ENCODE measurements at places on chromosomes 7 and 10. TPM values are rescaled to one million over a fixed set of nuclear protein-coding genes. Genes with fewer than 3 reads are reported as not detected.

GRCh38 chr7:113548561-113548960 is 370.2 kb downstream of the PPP1R3A start:
- no peaks in the 10 kb centered on the region for H3K4me1 ChIP-seq
- H3K27ac ChIP-seq: no peak overlapping the region
- no peak for DNase-seq
- H3K27me3 ChIP-seq: no peaks in the 10 kb centered on the region

DNA sequence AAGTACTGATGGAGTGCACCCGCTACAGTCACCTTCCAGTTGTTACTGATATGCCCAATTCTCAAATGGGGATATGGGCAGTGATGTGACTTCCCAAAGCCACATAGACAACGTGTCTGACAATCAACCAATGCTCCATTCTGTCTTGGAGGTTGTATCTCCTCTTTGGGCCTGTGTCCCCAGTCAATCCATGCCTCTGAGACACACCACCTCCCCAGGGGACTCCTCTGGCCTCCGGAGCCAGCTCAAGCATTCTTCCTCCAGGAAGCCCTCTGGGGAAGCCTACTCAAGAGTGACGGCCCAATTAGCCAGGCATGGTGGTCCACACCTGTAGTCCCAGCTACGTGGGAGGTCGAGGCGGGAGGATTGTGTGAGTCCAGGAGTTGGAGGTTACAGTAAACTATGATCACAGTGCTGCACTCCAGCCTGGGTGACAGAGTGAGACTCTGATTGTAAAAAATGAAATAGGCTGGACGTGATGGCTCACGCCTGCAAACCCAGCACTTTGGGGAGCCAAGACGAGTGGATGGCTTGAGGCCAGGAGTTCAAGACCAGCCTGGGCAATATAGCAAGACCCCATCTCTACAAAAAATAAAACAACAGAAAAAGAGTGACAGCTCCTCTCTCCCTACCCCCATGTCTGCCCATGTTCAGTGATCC is 99.5 kb upstream of the TNRC18 start:
- H3K4me3 ChIP-seq: no peak overlapping the region
- no peaks in the 10 kb centered on the region for H3K4me1 ChIP-seq
- peak; percentile 79 for DNase-seq

DNA sequence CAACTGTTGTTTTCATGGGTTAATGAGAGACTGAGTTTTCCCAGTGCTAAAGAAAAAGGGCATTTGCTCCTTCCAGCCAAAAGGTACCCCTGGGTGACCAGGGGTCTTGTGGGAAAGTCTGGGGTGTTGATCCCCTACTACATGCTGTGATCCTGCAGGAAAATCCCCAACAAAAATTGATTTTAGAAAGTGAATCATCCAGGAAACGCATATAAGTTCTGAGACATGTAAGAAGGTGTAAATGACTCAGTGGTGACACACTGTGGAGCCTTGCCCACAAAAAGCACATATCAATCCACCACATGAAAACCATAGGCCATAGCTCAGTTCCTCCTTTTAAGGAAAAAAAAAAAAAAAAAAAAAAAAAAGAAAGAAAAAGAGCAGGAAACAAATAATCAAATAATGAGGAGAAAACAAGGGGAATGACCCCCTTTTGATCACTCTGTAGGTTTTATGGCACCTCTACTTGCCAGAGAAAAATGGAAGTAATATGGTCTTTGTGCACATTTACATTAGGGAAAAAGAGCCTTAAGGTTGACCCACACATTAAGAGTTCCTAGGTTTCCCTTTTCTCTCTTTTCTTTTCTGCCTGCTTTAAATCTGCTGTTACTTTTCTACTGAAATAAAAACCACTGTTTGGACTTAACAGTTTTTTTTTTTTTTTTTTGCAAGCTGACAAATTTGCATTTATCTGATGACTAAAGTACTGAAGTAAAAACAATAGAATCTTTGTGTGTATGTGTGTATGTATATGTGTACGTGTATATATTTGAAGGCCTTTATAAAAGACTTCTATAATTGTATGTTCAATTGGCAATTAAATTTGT is 386.0 kb downstream of the KIF20B start:
- no peak overlapping the region for H3K4me3 ChIP-seq
- no peak overlapping the region for H3K27ac ChIP-seq
- H3K4me1 ChIP-seq: no peaks in the 10 kb centered on the region

GRCh38 chr10:43444897-43445466 is 8.1 kb downstream of the ZNF487 start:
- no peak for DNase-seq
- H3K27me3 ChIP-seq: no peaks in the 10 kb centered on the region
- H3K27ac ChIP-seq: no peak overlapping the region

DNA sequence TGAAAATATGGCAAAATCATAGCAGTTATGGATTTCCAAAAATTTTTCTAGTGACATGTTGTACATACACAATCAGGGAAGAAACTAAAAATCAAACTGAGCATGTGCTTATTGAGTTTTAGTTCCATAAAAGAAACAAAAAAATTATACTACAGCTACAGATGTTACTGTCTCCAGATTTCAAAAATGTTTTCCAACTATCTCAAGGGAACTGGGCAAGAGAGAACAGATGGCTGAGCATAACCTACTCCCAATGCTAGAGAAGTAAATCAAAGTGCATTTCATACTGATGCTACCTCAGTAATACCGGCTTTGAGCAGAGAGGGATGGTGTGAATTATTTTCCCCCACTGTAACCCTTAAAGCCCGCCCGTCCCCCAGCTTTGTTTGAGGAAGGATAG is 40.7 kb upstream of the KMT2C start:
- no peaks in the 10 kb centered on the region for H3K36me3 ChIP-seq
- H3K27me3 ChIP-seq: no peaks in the 10 kb centered on the region
- no peak overlapping the region for H3K4me3 ChIP-seq
- H3K4me1 ChIP-seq: no peaks in the 10 kb centered on the region

- peak; percentile 32 for DNase-seq
- no peaks in the 10 kb centered on the region for H3K27me3 ChIP-seq
- H3K36me3 ChIP-seq: no peaks in the 10 kb centered on the region
- peak overlapping the region; percentile 93 for H3K4me3 ChIP-seq
Observed at GRCh38 chr7:73520673-73521635, 1.1 kb downstream of the BAZ1B start.

GRCh38 chr7:82105463-82105862 is 335.6 kb upstream of the HGF start:
- H3K4me1 ChIP-seq: no peaks in the 10 kb centered on the region
- no peak overlapping the region for H3K27ac ChIP-seq

- H3K27ac ChIP-seq: no peak overlapping the region
- no peaks in the 10 kb centered on the region for H3K4me1 ChIP-seq
- H3K4me3 ChIP-seq: no peak overlapping the region
- no peaks in the 10 kb centered on the region for H3K27me3 ChIP-seq
Observed at GRCh38 chr7:157859915-157860314, 523.1 kb downstream of the DNAJB6 start.

DNA sequence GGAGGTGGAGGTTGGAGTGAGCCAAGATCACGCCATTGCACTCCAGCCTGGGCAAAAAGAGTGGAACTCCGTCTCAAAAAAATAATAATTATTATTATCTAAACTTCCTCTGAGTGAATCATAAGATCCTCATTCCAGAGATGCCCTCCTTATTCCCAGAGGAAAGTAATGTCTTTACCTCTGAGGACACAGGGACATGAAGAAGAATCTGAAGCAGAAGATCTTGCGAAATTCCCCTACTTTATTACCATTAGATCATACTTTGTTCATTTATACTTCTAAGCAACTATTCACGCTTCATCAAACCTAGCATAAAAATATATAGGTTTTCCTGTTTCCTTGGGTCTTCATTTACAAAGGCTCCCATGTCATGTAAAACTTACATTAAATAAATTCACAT is 143.1 kb downstream of the ETV1 start:
- no peaks in the 10 kb centered on the region for H3K27me3 ChIP-seq
- no peak overlapping the region for H3K27ac ChIP-seq
- H3K36me3 ChIP-seq: no peaks in the 10 kb centered on the region

DNA sequence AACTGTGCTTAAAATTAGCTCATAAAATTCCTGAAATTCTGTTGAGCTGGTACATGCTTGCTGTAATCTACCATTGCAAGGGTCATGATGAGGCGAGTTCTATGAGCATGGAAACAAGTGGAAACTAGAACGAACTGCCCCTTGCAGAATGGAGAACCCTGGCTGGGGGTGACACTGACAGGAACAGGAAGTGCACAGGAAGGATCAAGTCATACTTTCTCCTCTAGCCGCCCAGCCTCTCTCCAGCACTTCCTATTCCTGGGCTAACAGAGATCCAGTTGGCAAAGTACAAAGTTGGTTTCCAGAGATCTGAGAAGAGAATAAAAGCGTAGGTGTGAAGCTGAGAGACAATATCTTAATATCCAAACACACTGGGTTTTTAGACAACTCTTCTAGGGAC is 414.2 kb upstream of the PODXL start:
- H3K36me3 ChIP-seq: no peaks in the 10 kb centered on the region
- H3K27me3 ChIP-seq: no peaks in the 10 kb centered on the region
- DNase-seq: no peak
- H3K4me1 ChIP-seq: no peaks in the 10 kb centered on the region

- H3K36me3 ChIP-seq: no peaks in the 10 kb centered on the region
- H3K27me3 ChIP-seq: no peaks in the 10 kb centered on the region
- H3K27ac ChIP-seq: no peak overlapping the region
- H3K4me3 ChIP-seq: no peak overlapping the region
- no peaks in the 10 kb centered on the region for H3K4me1 ChIP-seq
Observed at GRCh38 chr7:84073186-84073875, 121.3 kb downstream of the SEMA3A start.

- no peak overlapping the region for H3K27ac ChIP-seq
- no peak overlapping the region for H3K4me3 ChIP-seq
- no peak for DNase-seq
- H3K27me3 ChIP-seq: no peaks in the 10 kb centered on the region
- H3K4me1 ChIP-seq: no peaks in the 10 kb centered on the region
- no peaks in the 10 kb centered on the region for H3K36me3 ChIP-seq
Observed at GRCh38 chr7:17746020-17746530, 194.2 kb downstream of the SNX13 start.

- no peaks in the 10 kb centered on the region for H3K4me1 ChIP-seq
- peak overlapping the region; percentile 75 for H3K27ac ChIP-seq
- no peaks in the 10 kb centered on the region for H3K36me3 ChIP-seq
- DNase-seq: no peak
- H3K4me3 ChIP-seq: no peak overlapping the region
Observed at GRCh38 chr10:11164551-11164802, 146.8 kb downstream of the CELF2 start.

- peak; percentile 59 for DNase-seq
- no peaks in the 10 kb centered on the region for H3K36me3 ChIP-seq
Observed at GRCh38 chr7:128011131-128011661, 20.0 kb downstream of the LRRC4 start.

DNA sequence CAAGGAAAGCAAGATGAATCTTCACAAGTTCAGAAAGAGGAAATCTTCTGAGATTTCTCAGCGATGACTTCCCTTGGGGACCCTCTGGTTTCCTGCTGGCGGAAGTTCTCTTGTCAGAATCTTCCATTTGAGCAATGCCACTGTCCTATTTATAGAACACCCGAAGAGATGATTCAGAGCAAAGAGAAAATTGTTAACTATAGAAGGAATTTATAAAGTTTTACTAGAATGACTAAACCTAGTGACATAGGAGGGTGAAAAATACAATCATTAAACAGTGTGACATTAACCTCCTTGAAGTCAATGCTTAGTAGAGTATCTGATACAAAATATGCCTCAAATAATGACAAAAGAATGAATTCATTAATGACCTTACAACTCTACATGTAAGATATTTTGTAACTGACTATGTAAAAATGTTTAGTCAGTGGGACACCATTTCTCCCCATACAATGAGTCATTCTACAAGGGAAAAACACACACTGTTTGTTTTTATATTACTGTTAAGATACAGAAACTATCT is 206.5 kb upstream of the CNTNAP2 start:
- H3K27me3 ChIP-seq: no peaks in the 10 kb centered on the region
- no peaks in the 10 kb centered on the region for H3K36me3 ChIP-seq
- no peaks in the 10 kb centered on the region for H3K4me1 ChIP-seq
- DNase-seq: no peak
- H3K4me3 ChIP-seq: no peak overlapping the region

DNA sequence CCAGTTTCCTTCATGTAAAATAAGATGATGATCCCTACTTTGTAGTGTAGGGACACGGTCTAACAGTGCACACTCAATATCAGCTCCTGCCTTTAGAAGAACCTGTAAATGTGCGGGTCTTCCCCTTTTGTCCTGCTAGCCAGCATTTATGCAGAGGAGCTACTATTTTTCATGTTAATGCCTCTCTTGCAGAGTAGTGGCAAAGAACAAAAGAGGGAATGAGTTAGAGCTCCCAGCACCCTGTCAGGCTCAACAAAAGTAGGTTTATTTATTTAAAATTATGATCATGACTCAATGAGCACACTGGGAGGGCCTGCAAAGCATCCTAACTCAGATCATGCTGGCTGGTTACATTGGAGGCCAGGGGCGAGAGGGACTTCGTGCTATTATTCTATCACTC is 414.5 kb upstream of the COBL start:
- H3K36me3 ChIP-seq: no peaks in the 10 kb centered on the region
- no peak for DNase-seq
- no peak overlapping the region for H3K27ac ChIP-seq
- no peaks in the 10 kb centered on the region for H3K4me1 ChIP-seq
- H3K4me3 ChIP-seq: no peak overlapping the region

DNA sequence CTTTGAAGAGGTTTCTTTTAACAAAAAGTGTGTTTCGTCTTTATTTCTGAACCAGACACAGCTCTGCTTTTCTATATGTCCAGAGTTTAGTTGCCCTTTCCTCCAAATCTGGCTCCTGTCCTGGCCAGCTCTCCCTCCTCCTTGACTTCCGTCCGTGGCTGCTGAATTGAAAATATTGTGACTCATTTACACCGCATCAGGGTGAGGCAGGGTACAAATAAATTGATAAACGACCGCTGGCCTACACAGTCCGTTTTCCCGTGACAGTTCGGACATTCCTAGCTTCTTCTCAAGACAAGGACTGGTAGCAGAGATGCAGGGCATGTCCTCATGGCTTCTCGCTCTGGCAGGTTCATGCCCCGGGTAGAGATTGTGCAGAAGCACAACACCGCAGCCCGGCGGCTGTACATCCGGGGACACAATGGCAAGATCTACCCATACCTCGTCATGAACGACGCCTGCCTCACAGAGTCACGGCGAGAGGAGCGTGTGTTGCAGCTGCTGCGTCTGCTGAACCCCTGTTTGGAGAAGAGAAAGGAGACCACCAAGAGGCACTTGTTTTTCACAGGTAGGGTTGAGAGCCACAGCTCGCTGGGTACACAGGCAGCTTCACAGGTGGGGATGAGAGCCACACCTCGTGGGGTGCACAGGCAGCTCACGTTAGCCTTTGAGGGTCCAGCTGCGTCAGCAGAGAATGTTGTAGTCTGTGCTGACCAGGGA is 126.6 kb downstream of the TRRAP start:
- no peaks in the 10 kb centered on the region for H3K27me3 ChIP-seq
- peaks cover 58% of the 10 kb centered on the region for H3K36me3 ChIP-seq
- H3K4me3 ChIP-seq: no peak overlapping the region
- no peaks in the 10 kb centered on the region for H3K4me1 ChIP-seq
- no peak for DNase-seq
- H3K27ac ChIP-seq: peak overlapping the region; percentile 58

- peaks cover 16% of the 10 kb centered on the region for H3K4me1 ChIP-seq
- DNase-seq: peak; percentile 86
- H3K36me3 ChIP-seq: no peaks in the 10 kb centered on the region
- no peak overlapping the region for H3K27ac ChIP-seq
- peaks cover 9% of the 10 kb centered on the region for H3K27me3 ChIP-seq
- H3K4me3 ChIP-seq: no peak overlapping the region
Observed at GRCh38 chr7:45917658-45918057, 3.4 kb downstream of the IGFBP3 start.

TAS2R4 gene
- total RNA-seq: 9.3 TPM

FAM20C gene
- total RNA-seq: 86.9 TPM

PDE6C gene
- total RNA-seq: not detected

PARD3 gene
- 69.2 TPM for total RNA-seq

TMEM139 gene
- 26.9 TPM for total RNA-seq

MRLN gene
- total RNA-seq: 0.98 TPM
